ENCODE measurements at places on chromosomes 3 and 15. TPM values are rescaled to one million over a fixed set of nuclear protein-coding genes. Genes with fewer than 3 reads are reported as not detected.

The ACTC1 gene
- 0.16 TPM for total RNA-seq

The P2RY1 gene
- total RNA-seq, result 2.5 TPM

The ADIPOQ gene
- not detected for total RNA-seq

The ZKSCAN7 gene
- total RNA-seq, result 6.2 TPM

The ASTE1 gene
- 4.9 TPM for total RNA-seq

The GABRR3 gene
- not detected for total RNA-seq

The SHC4 gene
- total RNA-seq, result 4.2 TPM

The ECE2 gene
- not detected for total RNA-seq

The CTXND1 gene
- not detected for total RNA-seq

The CHRFAM7A gene
- 0.69 TPM for total RNA-seq

The DYNLT2B gene
- total RNA-seq, result 10.4 TPM

The GASK1A gene
- total RNA-seq, result 0.26 TPM

The WDR72 gene
- total RNA-seq, result not detected

The SKOR1 gene
- total RNA-seq, result 0.16 TPM

The CPLX3 gene
- total RNA-seq, result under 0.01 TPM

The CCR8 gene
- total RNA-seq, result not detected

The SMCO1 gene
- not detected for total RNA-seq

The DENND4A gene
- 17.7 TPM for total RNA-seq

The CFAP161 gene
- total RNA-seq, result 0.16 TPM

The HCN4 gene
- total RNA-seq, result not detected

The LPCAT4 gene
- 5.2 TPM for total RNA-seq

The PLA2G4E gene
- total RNA-seq, result not detected

The PCLAF gene
- total RNA-seq, result 20.8 TPM

The CKMT1A gene
- total RNA-seq, result 0.16 TPM

The SSUH2 gene
- total RNA-seq, result not detected

The ZNF148 gene
- total RNA-seq, result 23.3 TPM

The CHST13 gene
- total RNA-seq, result not detected

The MTHFS gene
- total RNA-seq, result 19.9 TPM

The ZNF660 gene
- 2.1 TPM for total RNA-seq

The XCR1 gene
- total RNA-seq, result not detected

The ACAA1 gene
- total RNA-seq, result 54.1 TPM
